ENCODE measurements at places on chromosomes 2 and 18.

GRCh38 chr18:76410660-76411417, 84.2 kb downstream of the ZNF516 start:
- peaks cover 4% of the 10 kb centered on the region for H3K27me3 ChIP-seq
- H3K4me3 ChIP-seq, result no peak overlapping the region
- H3K27ac ChIP-seq, result no peak overlapping the region
- DNase-seq, result peak; percentile 27

GRCh38 chr2:441258-442022, 153.5 kb upstream of the ALKAL2 start:
- no peaks in the 10 kb centered on the region for H3K27me3 ChIP-seq
- no peak overlapping the region for H3K4me3 ChIP-seq
- DNase-seq, result no peak
- H3K27ac ChIP-seq, result no peak overlapping the region
- H3K4me1 ChIP-seq, result peaks cover 22% of the 10 kb centered on the region

DNA sequence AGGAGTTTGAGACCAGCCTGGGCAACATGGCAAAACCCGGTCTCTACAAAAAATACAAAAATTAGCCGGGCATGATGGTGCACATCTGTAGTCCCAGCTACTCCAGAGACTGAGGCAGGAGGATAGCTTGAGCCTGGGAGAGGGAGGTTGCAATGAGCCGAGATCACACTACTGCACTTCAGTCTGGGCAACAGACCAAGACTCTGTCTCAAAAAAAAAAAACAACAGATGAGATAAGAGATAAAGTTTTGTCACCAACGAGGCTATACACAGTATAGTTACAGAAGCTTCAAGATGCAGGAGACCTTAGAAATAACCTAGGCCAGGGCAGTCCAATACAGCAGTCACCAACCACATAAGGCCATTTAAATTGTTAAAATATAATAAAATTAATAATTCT, 9.4 kb downstream of the FAM124B start:
- peaks cover 3% of the 10 kb centered on the region for H3K27me3 ChIP-seq
- no peak for DNase-seq
- H3K27ac ChIP-seq, result no peak overlapping the region
- H3K36me3 ChIP-seq, result peaks cover 8% of the 10 kb centered on the region
- no peak overlapping the region for H3K4me3 ChIP-seq

DNA sequence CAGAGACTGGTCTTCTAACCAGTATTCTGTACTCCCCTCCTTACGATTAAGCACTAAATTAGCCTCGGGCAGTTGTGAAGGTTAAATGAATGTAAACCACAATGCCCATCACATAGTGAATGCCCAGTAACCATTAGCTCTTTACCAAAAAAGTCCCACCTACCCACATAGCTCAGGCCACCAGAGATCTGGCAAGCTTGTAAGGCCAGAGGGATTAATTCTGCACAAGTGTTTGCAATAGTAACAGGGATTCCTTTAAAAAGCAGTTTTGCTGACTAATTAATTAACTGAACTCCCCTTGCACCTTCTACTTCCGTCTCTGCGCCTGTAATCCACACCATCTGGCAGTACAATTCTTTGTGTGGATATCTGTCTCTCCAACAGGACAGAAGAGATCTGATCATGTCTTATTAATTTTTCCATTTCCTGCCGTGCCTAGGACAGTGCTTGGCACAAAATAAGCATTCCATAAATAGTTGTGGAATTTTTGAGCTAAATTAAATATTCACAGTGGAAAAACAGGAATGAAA, 36.2 kb upstream of the IGFBP2 start:
- H3K27ac ChIP-seq, result no peak overlapping the region
- no peak overlapping the region for H3K4me3 ChIP-seq
- H3K4me1 ChIP-seq, result no peaks in the 10 kb centered on the region
- DNase-seq, result no peak
- peaks cover 2% of the 10 kb centered on the region for H3K27me3 ChIP-seq
- H3K36me3 ChIP-seq, result no peaks in the 10 kb centered on the region

GRCh38 chr2:487186-488079, 189.8 kb downstream of the TMEM18 start:
- no peak overlapping the region for H3K4me3 ChIP-seq
- H3K4me1 ChIP-seq, result no peaks in the 10 kb centered on the region
- H3K36me3 ChIP-seq, result no peaks in the 10 kb centered on the region
- H3K27ac ChIP-seq, result no peak overlapping the region
- DNase-seq, result no peak
- no peaks in the 10 kb centered on the region for H3K27me3 ChIP-seq
